Activated T-cell treated with anti-CD3 and anti-CD28 coated beads for 1 hour (primary cell): ENCODE measurements at places on chromosomes 12 and 14.

DNA sequence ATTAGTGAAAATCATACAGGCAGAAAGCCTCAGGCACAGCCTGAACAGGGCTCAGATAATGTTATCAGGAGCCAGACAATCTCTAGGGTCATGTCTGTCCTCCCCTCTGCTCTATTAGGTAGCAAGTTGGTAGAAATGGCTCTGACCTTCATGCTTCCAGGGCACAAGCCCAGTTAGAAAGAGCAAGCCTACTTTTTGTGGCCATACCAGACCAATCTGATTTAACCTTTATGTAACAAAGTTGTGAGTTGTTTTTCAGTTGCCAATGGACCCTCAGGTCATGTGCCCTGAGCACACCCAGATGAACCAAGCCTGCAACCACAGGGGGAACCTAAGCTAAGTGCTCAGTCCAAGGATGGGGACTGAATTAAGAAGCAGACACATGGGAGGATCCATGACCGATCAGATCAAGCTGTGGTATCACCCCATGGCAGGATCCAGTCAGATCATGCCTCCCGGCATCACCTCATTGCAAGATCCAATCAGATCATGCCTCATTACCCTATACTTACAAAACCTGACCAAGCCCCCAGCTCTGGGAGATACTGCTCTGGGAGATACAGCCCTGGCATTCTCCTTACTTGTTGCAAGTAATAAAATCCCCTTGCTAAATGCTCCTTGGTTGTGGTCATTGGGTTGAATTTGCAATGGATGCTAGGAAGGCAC lies 18.8 kb upstream of the HIGD1C start:
- DNase-seq: no peak

- no peak for DNase-seq
Measured at GRCh38 chr12:54251667-54252284, 28.1 kb downstream of the CBX5 start.

DNA sequence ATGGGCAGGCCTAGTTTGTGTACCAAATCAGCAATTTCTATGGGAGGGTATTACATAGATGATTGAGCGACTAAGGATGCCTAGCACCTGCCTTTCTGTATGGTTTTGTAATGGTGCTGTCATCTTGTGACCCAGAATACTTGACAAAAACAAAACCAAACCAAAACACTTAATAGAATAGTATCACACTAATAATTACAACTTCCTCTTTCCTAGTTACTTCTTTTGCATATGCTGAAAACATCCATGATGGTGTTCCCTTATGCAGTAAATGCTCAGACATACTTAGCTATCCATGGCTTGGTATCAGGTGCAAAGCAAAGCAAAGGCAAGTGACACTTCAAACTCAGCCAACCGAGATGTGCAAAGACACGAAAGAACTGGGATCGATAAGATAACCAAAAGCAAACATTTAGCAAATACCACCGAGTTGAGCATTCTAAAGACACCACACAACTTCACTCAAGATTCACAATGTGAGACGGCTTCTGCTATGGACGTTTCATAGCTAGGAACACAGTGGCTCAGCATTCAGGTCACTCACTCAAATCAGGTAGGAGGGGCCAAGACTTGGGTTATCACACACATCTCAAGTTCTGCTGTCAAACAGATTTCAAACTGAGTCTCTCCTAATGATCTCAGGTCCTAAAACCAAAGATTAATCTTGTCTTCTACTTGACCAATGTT lies 24.3 kb downstream of the PPP1CC start:
- no peak for DNase-seq

DNA sequence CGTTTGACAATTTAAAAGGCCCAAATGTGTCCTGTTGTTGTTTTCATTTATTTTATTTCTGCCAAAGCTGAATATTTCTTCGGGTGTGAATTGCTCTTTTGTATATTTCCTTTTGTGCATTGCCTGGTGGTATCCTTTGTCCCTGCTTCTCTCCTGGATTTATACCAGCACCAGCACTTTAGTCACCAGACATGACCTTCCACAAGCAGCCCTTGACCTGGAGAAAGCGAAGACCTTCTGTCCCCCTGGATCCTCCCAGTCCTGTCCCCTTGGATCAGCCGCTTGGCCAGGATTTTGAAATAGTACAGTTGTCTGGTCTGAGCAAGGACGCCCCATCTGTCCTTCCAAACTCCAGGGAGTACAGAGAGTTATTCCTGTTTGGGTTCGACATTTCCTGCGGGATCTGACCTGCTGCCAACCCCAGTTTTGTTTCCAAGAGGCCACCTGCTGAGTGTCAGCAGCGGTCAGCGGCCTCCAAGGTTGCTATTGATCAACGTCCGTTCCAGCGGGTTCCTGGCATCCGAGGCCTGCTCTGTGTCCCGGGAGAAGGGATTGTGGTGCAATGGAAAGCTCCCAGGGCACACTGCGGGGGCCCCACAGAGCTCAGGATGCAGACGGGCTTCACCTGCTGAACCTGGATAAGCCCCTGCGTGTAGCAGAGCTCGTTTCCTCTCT lies 45.1 kb upstream of the CHGA start:
- no peak for DNase-seq

- no peak for DNase-seq
Measured at GRCh38 chr14:33636716-33637115, 314.2 kb downstream of the EGLN3 start.

DNA sequence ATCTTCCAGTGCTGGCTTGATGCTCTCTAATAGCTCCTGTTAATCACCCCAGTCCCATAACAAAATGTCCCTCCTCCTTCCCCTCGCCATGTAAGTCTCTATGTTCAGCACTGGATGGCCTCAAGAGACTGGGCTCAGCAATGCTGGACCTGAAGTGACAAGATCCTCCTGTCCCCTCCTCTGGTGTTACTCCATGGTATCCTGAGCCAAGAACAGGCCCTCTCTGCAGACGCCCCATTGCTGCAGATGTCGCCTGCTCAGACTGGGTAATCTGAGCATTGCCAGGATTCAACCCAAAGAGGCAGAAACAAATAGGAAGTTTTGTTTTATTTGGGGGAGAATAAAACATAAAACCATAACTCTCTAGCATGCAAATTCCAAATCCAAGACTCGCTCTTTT lies 149.7 kb downstream of the NTF3 start:
- DNase-seq: no peak

DNA sequence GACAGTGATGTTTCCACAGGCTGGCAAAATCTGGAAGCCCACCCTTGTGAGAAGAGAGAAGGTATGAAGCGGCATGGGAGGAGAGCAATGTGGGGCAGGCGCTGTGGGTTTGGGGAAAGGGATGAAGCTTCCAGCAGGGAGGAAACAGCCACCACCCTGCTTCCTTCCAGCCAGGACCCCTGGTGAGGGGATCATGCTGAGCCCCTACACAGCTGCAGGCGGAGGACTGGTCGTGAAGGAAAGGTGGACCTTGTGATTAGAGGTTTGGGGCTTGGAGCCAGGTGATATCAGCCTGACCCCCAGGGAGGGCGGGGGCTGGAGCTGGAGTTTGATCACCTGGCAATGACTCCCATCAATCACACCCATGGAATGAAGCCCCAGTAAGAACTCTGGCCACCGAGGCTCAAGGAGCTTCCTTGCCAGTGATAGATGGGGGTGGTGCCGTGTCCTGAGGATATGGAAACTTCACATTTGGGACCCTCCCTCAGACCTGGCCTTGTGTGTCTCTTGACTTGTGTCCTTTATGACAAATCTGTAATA lies 48.6 kb downstream of the RIMBP2 start:
- DNase-seq: no peak

GRCh38 chr14:99735189-99736135 lies 51.4 kb downstream of the CYP46A1 start:
- no peak for DNase-seq

DNA sequence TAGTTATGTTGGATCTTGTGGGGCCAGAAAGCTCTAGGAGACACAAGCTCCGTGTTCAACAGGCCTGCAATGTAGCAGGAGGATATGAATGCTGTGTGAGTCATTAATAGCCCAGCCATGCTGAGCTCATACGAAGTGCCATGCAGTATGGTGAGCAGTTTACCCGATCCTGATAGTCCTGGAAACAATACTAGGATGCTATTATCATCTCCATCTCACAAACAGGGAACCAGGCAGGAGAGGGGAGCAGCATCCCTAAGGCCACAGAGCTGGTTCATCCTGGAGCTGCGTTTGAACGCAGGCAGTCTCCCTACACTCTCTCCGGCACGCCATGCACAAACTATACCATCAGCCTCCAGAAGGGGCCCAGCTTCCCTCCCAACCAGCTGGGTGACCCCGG lies 20.5 kb downstream of the TTC7B start:
- no peak for DNase-seq

DNA sequence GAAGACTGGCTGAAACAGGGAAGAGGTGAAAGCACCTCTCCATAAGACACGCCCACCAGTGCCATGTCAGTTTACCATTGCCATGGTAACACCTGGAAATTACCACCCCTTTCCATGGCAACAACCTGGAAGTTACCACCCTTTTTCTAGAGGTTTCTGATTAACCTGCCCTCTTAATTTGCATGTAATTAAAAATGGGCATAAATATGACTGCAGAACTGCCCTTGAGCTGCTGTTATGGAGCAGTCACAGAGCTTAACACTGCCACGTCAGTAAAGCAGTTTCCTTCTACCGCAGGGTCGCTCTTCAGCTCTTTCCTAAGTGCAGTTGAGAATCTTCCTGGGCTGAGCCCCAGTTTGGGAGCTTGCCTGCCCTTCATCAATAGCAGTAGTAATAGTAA lies 55.2 kb downstream of the RASSF3 start:
- no peak for DNase-seq

DNA sequence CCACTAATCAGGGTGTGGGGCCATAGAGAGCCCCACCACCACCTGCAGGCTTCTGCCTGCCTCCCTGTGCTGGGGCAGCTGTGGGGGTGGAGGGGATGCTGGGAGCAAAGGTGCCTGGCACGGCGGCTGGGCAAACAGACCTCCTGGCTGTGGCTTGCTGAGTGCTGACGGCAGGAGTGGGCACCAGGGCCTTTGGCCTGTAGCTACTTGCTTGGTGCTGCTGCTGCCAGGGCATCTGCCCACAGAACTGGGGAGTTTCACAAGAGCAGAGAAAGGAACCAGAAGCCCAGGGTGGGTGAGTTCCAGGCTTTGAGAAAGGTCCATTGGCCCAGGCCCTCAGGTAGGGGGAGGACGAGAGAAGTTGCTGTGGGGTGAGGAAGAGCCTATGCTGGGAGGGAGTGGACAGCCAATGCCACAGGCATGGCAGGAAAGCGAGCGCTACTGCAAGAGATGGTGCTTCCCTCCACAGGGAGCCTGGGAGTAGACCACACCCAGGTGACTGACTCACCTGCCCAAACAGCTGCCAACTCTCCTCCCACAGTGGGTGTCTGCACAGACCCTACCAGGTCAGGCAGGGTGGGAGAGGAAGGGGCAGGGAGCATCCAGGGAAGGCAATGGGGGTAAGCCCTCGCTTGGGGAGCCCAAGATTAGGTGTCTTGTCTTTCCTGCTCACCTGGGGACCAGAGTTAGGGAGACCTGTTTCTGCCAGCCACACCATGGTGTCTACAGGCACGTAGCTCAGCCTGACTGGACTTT lies 39.0 kb upstream of the HDAC7 start:
- DNase-seq: no peak

DNA sequence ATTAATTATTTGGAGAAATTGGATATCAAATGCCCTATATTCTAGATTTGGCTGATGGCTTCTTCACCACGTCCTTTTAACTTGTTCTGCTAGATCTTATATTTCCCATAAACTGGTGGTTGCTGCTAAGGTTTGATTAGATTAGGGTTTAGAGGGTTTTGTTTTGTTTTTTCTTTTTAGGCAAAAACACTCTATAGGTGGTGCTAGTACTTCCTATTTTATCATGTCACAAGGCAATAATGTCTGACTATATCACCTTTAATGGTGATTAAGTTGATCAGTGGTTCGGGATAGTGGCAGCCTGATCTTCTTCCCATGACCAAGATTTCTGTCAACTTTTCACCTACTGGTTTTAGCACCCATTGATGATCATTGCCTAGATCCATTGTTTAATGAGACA lies 455.1 kb downstream of the RAD51B start:
- DNase-seq: no peak

DNA sequence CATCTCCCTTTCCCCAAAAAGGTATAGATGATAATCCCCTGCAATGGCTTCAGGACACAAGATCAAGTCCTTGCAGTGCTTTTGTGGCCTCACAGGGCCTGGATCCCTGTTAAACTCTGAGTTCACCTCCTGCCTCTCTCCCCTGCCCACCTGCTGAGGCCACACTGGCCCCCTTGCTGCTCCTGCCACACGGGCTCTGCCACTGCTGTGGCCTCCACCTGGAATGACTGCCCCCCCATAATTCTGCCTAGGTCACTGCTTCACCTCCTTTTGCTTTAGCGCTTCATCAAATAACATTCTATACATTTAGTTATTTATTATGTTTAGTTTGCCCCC lies 653 bp upstream of the IFI27 start:
- DNase-seq: no peak

DNA sequence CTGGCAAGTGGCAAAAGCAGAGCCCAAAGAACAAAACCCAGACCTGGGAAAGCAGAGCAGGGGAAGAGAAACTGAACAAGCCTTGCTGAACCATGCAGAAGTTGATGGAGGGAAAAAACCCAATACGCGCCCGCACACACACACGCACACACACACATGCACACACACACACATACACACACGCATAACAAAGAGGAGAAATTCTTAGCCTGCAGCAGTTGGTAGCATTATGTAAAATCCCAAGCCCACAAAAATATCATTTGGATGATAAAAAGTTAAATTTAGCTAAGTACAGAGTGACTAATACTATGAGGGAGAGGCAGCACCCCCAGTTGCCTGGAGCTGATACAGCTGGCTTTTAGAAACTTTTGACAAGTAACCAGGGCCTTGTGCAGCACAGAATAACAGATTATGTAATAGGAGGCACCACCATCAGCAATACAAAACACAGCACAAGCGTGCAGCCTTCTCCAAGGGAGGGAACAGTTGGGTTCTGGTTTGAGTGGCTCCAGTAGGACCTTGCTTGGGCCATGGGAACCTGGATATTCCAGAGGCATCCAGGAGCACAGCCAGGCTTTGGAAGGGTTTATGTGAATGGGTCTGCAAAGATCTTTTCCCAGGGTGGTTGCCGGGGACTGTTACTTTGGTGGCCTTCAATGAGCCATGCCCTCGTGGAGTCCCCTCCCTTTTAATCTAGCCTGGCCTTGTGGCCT lies 35.3 kb downstream of the PITPNM2 start:
- no peak for DNase-seq

DNA sequence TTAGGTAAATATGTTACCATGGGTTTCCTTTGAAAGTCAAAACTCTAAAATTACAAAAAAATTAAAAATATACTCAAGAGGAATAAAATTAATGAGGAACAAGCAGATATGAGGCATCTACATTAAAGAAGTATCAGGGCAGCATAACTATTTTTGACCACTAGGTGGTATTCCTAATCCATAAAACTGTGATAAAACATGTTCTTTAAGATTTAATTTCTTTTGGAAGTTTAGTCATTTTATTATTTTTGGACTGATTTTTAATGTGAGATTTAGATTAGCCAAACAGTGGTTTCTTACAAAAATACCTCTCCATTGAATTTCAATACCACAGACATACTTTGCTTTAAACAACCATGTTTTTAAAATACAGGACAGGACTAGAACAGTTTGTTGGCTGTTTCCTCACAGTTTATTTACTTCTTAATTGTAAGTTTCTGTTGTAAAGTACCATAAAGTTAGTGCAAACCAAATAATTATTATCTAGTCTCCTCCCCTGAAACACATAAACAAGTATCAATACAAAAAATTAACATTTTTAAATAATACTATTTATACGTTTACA lies 49.8 kb downstream of the NTS start:
- DNase-seq: no peak

- no peak for DNase-seq
Measured at GRCh38 chr14:38047195-38047902, 160.4 kb upstream of the SSTR1 start.
